ENCODE measurements at places on chromosomes 6 and 20.
A peak's percentile ranks its signal among the peaks of the same experiment; 100 is the strongest.

DNA sequence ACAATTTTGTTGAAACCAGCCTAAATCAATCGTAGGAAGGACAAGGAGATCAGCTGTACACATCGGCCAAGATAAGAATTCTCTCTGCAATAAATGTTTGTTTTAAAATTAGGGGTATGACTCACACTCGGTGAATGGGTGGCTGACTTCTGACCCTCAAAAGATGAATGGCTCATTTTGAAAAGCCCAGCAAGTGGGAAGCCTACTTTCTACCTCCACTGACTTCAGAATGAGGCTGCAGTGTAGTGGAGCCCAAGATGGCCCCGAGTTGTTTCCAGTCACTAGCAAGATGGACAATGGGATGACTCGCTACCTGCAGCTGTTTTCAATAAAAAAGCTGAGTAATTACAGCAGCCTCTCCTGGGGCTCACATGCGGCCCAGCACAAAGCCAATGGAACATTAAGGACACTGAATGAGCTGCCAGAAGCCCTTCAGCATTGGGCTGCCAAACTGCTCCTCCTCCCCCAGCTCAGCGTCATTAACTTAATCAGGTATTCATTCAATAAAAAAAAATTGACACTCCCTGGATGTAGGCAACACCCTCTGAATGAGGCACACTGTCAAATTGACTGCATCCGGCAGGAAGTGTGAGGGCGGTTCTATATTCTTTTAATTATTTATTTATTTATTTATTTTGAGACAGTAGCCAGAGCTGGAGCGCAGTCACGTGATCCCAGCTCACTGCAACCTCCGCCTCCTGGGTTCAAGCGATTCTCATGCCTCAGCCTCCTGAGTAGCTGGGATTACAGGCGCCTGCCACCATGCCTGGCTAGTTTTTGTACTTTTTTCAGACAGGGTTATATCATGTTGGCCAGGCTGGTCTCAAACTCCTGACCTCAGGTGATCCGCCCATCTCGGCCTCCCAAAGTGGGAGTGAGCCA is 107.3 kb downstream of the GMPR start:
- DNase-seq = no peak

DNA sequence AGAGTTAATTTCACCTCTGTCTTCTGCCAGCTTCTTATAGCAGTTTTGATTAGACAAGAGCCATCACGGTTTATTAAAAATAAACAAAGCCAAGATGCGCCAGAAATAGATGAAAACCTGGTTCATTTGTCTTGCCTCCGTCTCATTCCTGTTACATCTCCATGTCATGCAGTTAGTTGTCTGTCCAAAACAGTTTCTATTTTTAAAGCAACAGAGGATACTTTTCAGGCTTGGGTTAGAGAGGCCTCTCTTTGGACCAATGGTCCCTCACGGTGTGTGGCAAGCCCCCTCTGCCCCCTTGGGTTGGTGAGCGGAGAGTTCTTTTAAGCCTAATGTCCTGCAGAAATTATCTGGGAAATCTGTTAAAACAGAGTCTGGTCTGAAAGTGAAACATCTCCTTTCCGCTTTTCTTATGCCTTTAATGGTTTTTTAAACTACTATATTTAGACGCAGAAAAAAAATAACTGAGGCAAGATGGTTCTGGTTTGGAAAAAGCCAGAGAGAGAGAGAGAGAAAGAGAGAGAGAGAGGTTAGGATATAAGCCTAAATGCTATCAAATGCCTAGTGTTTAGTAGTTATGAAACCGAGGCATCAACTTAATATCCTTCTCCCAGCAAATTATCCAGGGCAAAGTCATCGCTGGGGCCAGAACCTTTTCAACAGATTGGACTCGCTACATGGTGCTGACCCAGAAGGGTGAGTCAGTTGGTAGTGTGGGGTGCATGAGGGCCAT is 64.5 kb downstream of the ZDHHC14 start:
- DNase-seq = no peak

GRCh38 chr6:137230547-137230946 is 11.4 kb upstream of the IFNGR1 start:
- DNase-seq = no peak

GRCh38 chr6:10276106-10276505 is 138.8 kb downstream of the TFAP2A start:
- no peak for DNase-seq

- no peak for DNase-seq
These were observed 1.1 kb upstream of the BHLHE23 start for GRCh38 chr20:63007646-63008488.

DNA sequence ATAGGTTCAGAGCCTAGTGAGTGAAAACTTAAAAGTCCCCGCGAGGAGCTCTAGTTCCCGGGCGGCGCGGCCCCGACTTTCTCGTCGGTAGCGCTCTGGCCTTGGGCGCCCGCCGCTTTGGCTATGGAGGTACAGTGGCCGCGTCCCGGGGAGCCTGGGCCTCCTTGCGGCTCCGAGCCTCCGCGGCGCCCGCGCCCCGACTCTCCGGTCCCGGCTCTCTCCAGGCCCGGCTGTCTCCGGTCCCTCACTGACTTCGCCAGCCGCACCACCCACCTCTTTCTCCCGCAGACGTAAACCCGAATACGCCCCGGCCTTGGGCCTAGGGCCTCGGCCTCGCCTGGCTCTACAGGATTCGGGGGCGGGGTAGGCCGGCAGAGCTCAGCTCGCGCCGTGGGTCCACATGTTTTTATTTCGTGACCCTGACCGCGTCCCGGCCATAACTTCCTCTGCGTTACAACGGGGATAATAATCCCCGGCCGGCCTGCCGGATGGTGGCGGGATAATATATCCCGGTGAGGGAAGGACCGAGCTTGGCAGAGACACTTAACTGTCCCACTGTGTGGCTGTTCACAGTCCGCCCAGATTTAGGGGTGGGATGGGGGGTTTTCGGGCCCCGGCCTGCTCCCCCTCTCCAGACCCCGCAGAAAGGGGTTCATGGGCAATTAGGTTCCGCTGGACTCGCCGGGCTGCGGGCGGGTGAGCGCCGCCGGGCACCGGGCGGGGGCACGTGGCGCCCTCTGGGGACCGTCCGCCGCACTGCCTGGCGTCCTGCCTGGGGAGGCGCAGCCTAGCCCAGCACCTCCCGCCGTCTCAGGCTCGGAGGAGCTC is 10.0 kb upstream of the TBX18 start:
- DNase-seq = no peak

GRCh38 chr20:48782901-48783308 is 44.9 kb downstream of the PREX1 start:
- DNase-seq = no peak

GRCh38 chr6:156974830-156975261 is 197.7 kb downstream of the ARID1B start:
- DNase-seq = no peak

DNA sequence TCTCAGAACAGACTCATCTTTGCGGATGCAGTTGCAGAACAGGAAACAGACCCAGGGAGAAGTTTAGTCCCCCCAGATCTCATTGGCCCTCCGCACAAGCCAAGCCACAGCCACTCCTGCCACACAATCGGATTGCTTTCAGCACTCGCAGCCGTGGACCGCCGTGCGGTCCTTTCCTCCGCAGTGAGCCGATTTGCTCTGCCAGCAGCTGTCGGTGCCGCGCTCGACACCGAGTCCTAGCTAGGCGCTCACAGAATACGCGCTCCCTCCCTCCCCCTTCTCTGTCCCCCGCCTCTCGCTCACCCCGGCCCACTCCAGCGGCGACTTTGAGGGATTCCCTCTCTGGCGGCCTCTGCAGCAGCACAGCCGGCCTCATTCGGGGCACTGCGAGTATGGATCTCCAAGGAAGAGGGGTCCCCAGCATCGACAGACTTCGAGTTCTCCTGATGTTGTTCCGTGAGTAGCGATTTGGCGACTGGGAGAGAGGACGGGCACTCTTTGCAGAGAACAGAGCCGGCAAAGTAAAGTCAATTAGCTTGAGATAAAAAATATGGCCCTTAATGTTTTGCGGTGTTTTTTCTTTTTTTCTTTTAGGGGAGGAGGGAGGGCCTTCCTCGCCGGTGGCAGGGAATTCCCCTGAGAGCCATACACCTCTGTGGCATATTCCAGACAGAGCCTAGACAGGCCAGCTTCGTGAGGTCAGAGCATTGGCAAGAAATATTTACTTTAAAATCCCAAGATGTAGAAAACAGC is at the start of gene LAMP5:
Gene LAMP5, plus strand, starts transcription at position 130 of the 753 bp plus-strand sequence. Its CDS starts 263 bp downstream, at position 393.
- peak; percentile 45 for DNase-seq

- peak; percentile 63 for DNase-seq
These were observed at the start of gene DNAAF9 for GRCh38 chr20:3407040-3407770. DNAAF9 (minus strand) TSS chr20:3407669; CDS start chr20:3407557, 112 bp downstream.

- no peak for DNase-seq
These were observed 30.9 kb downstream of the FRMD1 start for GRCh38 chr6:168047841-168048723.

GRCh38 chr20:46828471-46828870 is 66.2 kb upstream of the EYA2 start:
- DNase-seq = no peak

DNA sequence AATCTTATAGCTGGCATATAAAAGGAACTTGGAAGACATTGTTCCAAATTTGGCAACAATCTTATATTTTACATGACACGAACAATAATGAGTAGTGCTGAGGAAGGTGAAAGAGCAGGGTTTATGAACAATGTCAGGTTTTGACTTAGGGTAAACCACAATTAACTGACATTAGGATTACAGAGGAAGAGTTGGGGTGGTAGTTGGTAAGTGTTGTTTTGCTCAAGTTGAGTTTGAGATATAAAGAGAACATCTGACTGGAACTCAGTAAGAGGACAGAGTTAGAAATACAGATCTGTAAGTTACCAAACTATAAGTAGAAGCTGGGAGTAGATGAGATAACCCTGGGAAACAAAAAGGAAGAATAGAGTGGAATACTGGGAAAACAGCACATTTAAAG is 15.1 kb downstream of the RTN4IP1 start:
- no peak for DNase-seq

GRCh38 chr20:40639676-40640355 is 49.2 kb downstream of the MAFB start:
- no peak for DNase-seq
